ENCODE measurements at places on chromosomes 2 and 18.

DNA sequence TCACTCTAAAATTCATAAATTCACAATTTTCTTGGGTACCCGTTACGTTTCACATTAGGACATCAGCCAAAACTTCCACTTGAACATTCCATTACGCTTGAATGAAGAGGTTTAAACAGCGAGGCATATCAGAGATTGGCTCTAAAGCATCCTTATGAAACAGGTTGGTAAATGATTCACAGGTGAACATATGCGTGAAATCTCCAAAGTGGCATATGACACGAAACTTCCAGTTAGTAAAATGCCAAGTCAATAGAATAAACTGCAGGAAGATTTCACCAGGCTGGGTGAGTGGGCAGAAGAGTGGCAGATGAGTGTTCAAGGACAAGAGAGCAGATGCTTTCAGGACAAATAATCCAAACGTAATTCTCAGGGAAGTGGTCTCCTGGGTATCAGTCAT, 33.9 kb upstream of the GLS start:
- no peak for DNase-seq

DNA sequence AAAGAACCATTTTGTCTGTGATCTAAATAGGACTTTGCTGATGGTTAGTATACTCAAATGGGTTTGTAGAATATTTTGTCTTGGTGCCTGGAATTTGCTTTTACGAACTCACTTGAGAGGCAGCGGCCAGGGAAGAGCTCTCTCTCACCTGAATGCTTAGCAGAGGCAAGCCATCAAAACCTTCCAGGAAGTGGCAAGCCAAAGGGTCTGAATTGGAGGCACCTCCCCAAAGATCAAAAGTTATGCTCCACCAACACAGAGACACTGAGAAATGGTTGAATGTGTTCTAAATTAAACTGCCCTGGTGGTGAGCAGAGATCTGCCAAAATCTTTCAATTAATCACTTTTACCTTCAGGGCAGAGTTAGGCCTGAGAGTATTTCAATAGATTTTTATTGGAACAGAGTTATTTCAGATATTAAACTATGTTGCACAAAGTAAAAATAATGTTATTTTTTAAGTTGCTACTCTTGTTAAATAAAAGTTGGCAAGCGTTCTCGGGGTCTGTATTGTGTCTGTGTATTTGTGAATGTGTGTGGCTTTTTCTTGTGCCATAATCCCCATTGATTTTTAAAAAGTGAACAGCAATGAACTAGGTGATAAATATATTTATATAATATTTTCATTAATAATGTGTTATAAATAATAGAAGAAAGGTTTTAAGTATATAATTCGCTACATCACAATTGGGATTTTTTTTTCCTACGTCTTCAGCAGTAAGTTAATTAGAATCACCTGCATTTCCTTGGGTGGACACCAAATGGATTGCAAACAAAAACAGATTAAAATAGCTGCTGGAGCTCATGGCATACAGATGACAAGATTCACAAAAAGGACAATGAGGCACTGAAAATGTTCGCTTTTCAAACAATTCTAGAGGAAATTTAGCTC, 416.1 kb downstream of the ARHGAP15 start:
- DNase-seq: no peak

GRCh38 chr2:64538764-64539433, 14.8 kb downstream of the AFTPH start:
- DNase-seq: no peak

DNA sequence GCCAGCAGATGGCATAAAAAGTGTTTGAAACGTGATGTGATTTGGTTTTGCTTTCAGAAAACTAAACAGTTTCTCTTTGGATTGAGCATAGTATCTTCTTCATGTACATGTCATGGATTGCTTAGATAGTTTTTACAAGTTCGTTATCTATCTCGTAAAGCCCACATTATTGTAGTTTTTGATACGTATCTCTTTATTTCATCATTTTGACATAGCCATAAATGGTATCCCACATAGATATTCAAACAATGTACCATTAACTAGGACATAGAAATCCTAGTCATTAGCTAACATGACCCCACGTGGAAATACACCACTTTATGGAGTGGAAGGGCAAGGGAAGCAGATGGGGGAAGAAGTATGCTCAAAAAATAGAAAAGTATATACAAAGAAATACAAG, 93.6 kb downstream of the MAP2 start:
- no peak for DNase-seq

GRCh38 chr2:98241592-98241991, 104.7 kb upstream of the CNGA3 start:
- no peak for DNase-seq

- no peak for DNase-seq
These were observed 146.5 kb downstream of the TWIST2 start for GRCh38 chr2:238994432-238994831.

DNA sequence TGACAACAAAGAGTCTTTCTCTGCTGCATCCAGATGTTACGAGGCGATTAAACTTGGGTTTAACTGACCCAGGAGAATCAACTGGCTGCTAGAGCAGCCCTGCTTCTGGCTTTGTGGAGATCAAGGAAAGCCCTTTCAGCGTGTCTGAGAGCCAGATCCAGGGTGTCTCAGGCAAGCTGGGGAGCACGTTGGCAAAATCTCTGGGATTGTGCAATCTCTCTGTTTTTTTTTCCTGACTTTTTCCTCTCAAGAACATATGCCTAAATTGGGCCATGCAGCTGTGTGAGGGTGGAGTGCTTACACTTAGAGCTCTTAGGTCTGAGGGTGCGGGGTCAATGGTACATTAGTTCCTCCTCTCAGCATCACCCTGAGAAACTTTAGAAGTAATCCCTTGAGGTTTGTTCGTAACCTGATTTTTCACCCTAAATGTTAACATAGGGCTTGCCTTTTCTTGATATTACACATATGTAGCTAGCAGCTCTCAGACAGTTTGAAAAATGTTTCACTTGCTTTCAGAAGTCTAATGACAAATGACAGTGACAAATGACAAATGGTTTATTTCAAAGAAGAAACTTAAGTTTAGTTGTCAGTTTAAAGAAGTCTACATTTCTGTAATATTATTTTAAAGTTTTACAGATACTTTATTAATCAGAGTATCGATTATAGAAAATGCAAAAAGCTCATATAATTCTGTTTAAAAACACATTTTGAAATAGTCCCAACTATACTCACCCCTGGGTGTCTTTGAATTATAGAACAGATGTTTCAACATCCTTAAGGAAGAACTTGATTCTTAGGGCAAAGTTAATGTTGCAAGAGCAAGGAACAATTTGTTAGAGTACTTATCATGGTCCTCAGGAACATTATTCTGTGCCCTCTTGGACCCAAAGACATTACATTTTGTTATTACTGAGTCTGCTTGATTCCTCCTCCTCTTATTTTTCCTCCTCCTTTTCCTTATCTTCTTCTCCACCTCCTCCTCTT, 38.4 kb upstream of the ZSWIM2 start:
- DNase-seq: no peak

DNA sequence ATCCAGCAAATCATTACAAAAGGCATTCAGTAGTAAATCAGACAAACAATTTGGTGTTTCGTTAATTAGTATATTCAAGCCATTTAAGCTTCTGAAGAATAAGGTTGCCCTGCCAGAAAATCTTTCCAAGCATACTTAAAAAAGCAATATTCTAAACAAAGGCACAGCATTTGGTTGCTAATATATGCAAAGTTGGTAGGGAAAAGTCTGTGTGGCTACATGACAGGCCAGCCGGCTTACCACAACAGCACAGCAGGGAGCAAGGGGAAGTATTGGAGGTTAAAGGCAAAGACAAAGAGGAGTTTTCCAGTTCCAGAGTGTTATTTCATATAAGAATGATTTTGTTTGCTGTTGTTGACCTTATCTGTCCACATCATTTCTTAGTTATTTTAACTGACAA, 282.3 kb downstream of the MBD5 start:
- DNase-seq: no peak

GRCh38 chr2:44715671-44716081, 225.8 kb upstream of the SIX3 start:
- DNase-seq: no peak

GRCh38 chr2:122412360-122412759, 656.9 kb downstream of the TSN start:
- DNase-seq: no peak

DNA sequence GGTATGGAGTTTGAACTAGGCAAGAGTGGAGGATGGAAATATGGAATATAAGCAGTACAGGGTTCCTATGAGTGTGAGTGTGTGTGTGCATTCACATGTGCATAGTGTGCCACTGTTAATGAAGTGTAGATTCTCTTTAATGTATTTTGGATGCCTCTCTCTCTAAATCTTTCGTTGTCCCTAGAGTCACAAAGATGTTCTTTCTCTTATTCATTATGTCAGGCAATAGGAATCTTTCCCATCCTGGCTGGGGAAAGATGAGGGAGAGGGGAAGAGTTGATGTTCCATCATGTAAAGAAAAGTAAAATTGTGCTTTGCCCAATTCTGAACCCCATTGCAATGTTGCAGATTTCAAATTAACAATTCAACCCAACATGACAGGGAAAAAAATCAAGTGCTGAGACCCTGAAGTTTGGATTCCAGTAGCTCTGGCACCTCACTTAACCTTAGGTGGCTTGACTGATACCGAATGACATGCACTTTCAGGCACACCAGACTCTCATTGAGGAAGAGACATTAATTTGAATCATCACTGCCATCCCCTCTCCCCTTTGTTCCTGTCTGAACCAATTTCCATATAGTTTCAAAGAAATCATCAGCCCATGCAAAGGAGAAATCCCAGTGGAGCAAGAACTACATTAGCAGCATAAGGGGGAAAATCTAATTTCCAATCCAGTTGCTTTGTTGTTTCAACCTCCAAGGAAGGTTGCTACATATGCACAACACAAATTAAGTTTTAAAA, 28.0 kb downstream of the KLF7 start:
- no peak for DNase-seq

DNA sequence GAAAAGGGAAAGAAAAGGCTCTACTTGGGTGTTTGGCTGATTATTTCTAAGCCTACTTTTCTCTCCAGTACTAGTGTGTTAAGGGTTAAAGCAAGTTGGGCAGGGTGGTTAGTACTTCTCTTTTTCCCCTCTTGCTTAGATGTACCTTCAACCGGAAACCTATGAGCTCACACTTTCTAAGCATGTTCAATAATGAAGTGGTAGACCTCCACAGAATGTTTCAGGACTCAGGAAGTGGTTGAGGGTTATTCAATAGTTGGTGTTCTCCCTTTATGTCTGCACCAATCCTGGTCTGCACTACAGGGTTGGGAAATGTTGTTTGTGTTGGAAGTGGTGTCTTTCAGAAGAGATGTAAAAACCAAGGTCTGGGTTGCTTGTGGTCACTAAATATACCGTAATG, 137.1 kb downstream of the ZEB2 start:
- DNase-seq: no peak

DNA sequence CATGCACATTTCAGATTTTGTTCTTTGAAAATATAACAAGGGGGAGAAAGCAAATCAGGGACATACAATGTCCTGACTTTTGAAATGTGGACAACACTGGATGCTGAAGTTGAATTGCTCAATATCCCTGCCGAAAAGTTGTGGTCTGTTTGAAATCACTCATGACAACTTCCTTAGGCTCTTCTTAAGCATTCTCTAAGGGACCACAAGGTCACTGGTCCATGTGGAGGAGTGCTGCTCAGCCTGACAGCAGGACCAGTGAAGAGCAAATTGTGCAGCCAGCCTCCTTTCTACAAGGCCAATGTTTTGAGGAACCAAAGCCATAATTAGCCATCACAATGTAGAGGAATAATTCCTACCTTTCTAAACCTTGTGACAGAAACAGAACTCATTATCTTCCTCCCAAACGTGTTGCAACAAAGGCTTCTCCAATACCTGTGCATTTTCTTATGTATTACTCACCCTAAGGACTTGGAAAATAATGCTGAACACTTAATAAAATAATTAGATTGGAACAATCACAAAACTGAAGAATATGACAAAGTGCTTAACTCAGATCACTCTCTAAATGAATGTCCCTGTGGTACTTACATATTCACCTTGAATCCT, 1477.6 kb upstream of the NXPH2 start:
- no peak for DNase-seq

GRCh38 chr2:5722236-5722635, 30.1 kb downstream of the SOX11 start:
- DNase-seq: no peak

DNA sequence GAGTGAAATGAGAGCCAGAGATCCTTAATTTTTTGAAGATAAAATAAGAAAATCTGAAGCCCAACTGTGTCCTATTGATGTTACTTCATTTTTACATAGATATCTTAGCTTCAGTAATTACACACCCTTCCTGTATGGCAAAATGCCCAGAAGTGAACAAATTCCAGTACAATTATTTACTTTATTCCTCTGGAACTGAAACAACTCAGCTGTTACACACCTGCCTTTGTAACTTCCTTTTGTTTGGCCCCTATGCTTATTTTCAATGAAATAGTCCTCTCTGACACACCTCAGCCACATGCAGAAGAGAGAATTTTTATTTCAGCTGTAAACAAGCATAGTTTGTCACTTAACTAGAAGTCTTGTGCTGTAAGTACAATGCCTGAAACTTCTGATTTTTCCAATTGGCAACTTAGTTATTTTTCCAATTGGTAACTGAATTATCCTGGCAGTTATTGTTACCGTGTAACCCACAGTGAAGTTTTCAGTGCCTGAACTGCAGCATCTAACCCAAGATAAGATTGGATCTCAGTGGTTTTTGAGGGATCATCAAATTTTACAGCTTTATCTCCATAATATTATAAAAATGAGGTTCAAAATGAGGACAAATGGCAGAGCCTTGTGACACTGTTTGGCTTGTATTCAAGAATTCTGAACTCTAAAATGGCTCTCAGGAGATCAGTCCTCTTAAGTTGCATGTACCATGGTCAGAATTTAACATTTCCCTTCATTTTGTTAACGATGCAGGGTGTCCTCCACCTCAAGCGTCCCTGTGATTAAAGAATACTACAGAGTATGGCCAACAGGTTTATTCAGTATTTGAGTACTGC, 82.6 kb downstream of the PKP4 start:
- DNase-seq: no peak

DNA sequence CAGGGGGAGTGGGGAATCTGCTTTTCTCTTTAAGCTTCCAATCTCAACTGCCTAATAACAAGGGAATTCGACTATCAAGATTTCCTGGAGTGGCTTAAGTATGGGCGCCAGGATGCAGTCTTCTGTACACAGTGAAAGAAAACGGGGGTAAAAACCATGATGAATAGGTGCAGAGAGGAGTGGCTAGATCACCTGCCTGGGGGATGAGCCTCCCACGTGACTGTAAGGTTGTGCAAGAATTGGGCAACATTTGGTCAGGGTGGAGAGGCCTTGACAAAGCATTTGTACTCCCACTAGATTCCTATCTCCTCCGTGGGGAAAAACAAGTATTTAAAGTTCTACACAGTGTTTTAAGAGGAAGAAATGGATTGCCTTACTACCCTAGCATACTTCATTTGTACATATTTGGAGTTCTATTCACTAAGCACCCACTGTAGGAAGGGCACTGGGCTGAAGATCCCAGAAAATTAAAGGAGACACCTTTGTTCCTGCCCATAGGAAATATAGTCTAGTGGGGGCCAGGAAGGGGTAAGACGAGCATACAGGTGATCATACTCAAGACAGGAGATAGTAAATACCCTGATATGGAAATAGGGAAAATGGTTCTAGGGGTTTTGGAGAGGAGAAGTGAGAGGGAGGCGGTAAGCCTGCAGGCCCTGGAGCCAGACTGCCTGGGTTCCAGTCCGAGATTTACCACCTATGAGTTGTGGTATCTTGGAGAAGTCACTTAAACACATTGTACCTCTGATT, 29.2 kb downstream of the EPAS1 start:
- peak; percentile 62 for DNase-seq

GRCh38 chr2:226772389-226773179, 27.0 kb downstream of the IRS1 start:
- no peak for DNase-seq

GRCh38 chr2:148716378-148716920, 71.9 kb downstream of the EPC2 start:
- DNase-seq: no peak

Measured in omental fat pad (tissue), 4 donors.